ENCODE measurements at places on chromosomes 3 and 15.

DNA sequence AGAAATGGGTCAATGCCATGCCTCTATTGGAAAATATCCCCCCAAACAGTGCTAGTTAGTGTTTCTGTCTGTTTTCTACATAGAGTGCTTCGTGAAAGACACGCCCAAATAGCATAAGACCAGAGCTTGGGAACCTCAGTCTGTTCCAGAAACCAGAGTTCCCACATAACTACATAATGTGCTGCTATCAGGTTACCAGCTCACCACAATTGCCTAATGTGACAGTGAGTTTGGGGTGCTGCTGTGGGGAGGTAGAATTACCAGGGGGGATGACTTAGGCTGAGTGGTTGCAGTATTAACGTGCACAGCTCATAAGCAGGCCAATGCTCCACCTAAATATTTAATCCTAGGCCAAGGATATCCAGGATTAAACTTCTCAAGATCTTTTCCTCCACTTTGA lies 39.2 kb downstream of the DUT start:
- DNase-seq: no peak

- no peak for DNase-seq
Measured at GRCh38 chr3:65761446-65762234, 277.1 kb downstream of the MAGI1 start.

DNA sequence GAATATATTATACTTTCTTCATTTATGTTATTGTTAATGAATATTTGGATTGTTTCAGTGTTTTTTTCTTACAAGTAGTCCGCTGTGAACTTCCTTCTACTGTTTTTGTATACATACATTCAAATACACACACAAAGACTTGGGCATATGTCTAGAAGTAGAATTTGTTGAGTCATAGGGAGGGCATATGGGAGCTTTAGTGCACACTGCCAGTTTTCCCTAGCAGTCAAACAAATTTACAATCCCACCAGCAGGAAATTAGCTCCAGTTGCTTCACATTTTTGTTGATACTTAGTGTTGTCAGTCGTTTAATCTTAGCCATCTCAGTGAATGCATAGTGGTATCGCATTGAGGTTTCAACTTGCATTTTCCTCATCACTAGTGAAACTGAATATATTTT lies 492.3 kb downstream of the DIPK2A start:
- no peak for DNase-seq

DNA sequence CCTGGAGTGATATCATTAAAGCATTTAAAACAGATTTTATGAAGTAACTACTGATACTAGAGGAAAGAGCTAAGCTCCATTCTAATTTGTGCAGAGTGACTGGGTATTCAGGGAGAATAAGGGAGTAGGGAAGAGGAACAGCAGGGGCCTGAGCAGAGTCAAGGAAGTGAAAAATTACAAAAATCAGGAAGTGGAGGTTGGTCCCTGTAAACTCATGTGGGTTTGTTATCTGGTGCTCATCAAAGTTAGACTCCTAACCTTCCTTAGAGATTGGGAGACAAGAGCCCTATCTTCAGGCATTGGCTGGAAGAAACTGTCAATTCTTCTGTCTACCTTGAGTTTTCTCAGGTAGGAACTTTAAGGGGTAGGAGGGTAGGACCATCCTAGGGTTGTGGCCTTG lies 82.5 kb downstream of the NEK11 start:
- DNase-seq: no peak

- no peak for DNase-seq
Measured at GRCh38 chr3:176193032-176193730, 1004.1 kb downstream of the TBL1XR1 start.

DNA sequence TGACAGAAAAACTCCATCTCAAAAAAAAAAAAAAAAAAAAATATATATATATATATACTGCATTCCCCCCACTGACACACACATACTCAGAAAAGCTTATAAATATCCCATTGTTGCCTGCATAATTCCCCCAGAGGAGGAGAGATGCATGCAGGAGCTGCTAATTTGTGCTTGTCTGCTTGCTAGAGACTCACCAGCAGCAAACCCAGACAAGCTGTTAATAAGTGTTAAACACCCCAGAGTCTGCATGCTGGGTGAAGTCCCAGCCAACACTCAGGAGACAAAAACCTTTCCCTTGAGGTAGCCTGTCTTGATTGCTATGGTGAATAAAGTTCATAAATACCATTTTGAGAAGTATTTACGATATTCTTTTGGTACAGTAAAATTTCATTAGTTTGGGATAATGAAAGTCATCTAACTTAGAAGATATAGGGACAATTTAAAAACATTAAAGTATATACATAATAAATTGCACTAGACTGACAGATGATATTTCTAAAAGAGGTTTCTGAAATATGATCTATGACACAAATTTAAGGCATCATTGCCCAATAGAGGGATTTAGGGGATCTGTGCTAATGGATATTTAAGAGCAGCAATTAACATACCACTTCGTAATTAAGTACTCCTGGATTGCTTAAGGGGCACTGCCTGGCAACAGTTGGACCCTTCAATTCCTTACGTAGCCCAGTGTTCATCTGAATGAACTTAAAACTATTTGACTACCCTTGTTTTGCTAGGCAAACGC lies 400.0 kb upstream of the C2CD4B start:
- no peak for DNase-seq

DNA sequence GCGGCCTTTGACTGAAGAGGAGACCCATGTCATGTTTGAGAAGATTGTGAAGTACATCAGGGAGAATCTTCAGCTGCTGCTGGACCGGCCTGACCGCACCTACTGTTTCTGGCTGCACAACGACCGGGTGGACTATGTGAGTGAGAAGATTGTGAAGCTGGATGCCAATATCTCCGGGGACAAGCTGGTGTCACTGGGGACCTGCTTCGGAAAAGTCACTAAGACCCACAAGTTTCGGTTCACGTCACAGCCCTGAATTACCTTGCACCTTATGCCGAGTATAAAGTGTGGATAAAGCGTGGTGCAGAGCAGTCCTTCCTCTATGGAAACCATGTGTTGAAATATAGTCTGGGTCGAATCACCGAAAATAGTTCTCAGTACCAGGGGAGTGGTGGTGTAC lies 16.0 kb upstream of the DNAJC13 start:
- no peak for DNase-seq

DNA sequence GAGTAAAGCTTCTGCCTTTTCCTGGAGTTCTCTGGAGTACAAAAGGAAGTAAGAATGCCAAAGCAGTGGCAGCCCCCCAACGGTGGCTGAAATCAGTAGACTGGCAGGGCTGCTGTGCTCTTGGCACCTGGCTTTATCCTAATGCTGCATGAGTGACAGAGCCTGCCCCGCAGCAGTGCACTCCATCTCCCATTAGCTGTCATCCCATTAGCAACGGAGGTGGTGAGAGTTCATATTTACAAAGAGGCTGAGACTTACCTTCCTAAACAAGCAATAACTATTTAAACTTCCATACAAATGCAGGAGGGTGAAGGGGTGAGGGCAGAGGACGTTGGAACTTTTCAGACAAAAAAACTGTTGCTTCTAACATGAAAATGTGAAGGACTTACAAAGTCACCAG lies 51.9 kb downstream of the SERPINI1 start:
- DNase-seq: no peak

GRCh38 chr3:67534594-67534993 lies 119.8 kb downstream of the SUCLG2 start:
- no peak for DNase-seq

GRCh38 chr3:68033867-68034266 lies 379.5 kb upstream of the SUCLG2 start:
- DNase-seq: no peak

DNA sequence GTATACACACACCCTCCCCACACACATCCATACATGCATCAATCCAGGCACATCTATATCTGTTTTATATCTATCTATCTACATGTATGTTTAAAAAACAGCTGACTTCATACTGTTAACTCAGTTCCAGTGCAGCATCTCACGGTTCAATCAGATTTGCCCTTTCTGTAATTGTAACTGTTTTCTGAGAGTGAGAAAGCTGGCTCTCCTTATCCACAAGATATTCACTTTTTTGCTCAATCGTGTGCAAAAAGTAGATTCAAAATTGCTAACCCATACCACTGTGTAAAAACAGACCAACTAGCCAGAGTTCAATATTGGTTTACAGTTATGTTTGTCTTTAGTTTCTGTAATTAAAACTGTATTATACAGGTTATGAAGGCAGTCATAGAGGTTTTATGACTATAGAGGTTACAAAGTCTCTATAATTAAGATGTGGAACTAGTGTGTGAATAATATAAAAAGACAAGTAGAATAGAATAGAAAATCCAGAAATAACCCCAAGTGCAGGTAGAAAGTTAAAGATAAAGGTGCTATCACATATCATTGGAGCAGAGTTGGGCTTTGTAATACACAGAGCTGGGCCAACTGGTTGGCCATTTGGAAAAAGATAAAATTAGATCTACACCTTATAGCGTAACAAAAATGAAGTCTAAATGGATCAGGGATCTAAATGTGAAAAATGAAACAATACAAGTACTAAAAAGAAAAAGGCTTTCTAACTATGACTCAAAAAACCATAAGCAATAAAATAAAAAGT lies 20.1 kb upstream of the MCF2L2 start:
- no peak for DNase-seq

GRCh38 chr3:146473726-146474125 lies 4.4 kb upstream of the PLSCR2 start:
- no peak for DNase-seq

DNA sequence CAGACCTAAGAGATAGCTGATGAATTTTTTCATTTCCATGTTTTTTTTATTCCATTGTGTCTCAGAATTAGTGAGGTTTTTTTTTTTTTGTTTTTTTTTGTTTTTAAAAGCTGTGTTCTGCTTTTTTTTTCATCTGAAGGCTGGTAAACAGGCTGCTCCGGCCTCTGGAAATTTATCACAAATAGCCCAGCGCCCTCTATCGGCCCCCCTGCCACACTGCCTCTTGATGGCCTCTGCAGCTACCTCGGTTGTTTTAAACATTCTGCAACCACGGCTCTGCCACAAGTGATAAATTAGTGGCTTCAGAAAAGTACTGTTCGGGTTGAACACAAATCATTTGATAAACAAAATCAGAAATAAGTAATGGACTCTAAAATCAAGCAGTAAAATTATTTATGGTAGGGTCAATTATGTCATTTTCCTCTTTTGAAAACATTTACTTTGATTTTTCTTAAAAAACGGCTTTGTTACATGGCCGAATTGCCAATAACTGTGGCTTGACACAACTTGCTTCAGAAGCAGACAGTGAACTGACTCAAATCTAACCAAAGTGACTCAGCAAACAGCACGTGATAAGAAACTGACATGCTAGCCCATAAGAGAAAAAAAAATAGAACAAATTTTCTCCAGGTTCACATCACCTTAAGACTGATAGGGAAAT lies 87.8 kb downstream of the RSL24D1 start:
- DNase-seq: peak; percentile 47

DNA sequence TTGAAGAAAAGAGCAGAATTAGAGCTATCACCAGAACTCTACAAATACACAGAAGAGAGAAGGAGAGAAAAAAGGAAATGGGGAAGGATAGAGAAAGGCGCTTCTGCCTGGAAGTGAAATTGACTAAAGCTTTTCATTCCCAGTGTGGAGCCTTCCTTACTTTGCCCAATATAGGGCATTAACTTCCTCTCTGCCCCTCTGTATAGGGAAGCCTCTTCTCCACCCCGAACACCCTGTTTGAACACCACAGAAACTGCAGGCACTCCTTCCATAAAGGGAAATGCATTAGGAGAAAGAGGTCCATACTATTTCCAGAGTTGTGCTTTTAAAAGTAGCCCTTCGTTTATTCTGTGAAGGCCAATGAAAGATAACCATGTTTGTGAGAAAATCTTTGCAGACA lies 248.5 kb downstream of the RAP2B start:
- no peak for DNase-seq

GRCh38 chr3:38645601-38646000 lies 3.9 kb downstream of the SCN5A start:
- DNase-seq: no peak

- DNase-seq: no peak
Measured at GRCh38 chr15:33826201-33826600, 142.1 kb upstream of the CHRM5 start.

DNA sequence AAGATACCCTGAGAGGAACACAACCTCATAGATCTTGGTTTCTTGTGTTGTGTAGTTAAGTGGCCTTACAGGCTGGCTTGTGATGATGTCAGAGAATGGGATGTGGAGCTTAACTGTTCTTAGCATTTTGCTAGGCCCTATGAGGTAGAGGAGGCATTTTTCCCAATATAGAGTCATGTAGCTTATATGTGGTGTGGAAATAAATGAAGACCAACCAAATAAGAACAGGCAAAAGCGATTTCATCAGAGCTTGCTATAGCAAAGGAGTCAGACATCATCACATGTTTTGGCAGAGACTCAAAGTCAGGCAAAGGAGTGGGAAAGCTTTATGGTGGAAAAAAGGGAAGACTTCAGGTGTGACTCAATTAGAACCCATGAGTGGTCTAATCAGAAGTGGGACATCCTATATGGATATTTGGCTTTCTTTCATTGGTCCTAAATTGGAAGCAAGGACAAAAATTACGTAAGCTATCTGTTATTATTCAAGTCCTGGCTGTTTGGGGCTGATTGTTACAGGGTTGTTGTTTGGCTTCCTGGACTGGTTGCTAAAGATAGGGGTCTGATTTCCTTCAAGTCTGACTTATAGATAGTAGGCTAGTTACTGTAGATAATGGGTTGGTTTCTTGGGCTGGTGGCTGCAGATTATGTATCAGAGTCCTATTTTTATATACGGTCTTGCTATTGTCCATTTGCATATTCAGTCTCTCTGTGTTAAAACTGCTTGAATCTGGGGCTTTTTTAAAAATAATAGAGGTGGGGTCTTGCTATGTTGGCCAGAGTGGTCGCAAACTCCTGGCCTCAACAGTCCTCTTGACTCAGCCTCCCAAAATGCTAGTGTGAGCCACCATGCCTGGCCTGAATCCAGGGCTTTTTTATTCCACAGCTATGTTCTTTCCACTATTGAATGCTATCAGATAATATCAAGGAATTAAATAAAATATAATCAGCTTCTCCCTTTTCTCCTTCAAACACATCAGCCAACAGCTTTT lies 30.3 kb upstream of the SETD2 start:
- no peak for DNase-seq

Data from stimulated activated naive CD8-positive, alpha-beta T cell treated with anti-CD3 and anti-CD28 coated beads, Interleukin-15, amount 100 ng/mL, for 72 hours (primary cell).